ENCODE measurements at places on chromosomes 7 and 10. TPM values are rescaled to one million over a fixed set of nuclear protein-coding genes. Genes with fewer than 3 reads are reported as not detected.

- DNase-seq = peak; percentile 94
These were observed 18.4 kb upstream of the PDGFA start for GRCh38 chr7:537911-538634.

DNA sequence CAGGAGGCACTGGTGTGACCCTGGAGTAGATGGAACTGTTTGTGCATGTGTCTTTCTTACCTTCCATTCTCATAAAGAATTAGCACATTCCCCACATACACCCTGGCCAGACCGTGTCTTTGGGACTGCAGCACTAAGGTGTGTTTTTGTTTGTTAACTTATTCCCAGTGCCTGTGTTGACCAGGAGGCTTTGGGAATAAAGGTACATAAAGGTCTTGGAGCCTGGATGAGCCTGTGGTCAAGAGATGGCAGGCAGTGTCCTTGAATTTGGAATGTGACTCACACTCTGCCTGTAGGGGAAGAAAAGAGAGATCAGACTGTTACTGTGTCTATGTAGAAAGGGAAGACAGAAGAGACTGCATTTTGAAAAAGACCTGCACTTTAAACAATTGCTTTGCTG is 137.6 kb downstream of the LYZL1 start:
- DNase-seq = no peak

DNA sequence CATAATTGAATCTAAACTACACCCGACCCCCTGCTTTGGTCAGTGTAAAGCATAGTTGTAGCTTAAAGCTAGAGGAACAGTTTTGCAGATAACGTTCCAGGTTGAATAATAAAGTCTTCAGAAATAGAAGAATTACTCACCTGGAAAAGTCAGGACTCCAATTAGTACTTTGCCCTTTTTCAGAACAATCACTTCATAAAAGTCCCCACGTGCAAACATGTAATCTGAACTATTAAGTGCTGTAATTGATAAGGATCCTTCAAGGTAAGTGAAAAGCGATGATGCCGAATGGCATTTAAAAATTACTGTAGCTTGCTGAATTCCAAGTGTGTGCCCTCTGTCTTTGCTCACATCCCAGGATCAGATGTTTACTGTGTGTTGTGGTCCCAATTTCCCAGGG is 53.6 kb upstream of the INSYN2A start:
- no peak for DNase-seq

DNA sequence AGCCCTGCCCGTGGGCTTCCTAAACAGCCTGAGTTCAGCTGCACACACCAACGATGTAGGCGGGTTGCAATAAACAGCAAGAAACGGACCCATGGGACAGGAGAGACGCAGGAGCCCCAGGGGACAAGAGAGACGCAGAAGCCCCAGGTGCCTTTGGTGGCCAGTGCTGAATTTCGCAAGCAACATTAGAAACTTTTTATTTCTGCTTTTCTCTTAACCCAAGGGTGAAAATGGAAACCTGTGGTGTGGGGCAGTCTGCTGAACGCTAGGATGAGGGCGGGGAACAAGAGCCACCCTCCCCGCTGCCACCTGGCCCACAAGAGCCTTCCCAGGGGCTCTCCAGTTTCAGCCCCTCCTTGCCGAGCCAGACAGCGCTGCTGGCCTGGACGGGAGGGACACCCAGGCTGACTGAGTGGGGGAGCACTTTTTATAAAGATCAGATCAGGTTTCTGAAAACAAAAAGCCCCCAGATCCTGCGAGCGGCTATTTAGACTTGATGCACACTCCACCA is 20.0 kb upstream of the GPR146 start:
- no peak for DNase-seq

DNA sequence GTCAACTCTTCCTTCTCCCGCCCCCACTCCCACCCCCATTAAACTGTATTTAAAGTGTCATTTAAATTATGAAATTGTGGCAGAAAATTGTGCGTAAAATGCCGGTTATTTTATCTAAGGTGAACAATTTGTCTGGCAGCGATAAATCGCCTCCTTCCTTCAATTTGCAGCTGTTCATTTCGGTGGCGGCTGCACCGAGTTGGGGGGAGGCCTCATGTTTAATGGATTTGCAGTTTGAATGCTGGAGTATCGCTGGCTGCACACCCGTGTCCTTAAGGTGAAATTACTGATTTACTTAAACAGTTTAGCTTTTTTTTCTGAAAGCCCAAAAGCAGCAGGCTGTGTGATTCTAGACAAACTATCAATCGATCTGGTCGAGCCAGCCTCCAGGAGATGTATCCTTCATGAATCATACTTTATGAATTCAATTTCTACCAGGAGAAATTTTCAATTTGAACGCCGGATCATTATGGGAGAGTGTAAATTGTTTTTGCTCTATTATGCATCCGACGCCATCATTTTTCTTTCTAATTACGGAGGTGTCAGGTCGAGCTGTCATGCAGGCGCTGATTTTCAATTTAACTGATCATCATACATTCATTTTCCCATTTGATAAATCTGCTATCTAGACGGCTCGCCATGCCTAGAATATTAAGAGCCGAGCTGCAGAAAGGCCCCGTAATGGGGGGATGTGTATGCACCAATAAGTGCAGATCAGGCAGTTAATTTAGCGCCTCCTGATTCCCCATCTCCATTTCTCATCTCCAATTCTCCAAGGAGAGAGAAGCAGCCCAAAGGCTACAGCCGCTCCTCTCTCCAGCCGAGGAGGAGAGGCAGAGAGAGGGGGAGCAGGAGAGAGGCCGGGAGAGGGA is 6.5 kb downstream of the UNCX start:
- DNase-seq = no peak

TCF7L2 gene
- total RNA-seq = 57.8 TPM

GRCh38 chr10:110022716-110023504 is 15.1 kb downstream of the ADD3 start:
- no peak for DNase-seq

GOLGA7B gene
- total RNA-seq = 0.45 TPM

GRCh38 chr7:48097521-48098231 is 8.6 kb downstream of the UPP1 start:
- no peak for DNase-seq

C10orf67 gene
- not detected for total RNA-seq

PLAU gene
- 33.6 TPM for total RNA-seq

KIFBP gene
- 27.4 TPM for total RNA-seq

- DNase-seq = no peak
These were observed 19.7 kb downstream of the LIMK1 start for GRCh38 chr7:74103219-74103772.

CALML5 gene
- not detected for total RNA-seq

GRCh38 chr10:104371753-104372152 is 18.1 kb downstream of the CFAP58 start:
- DNase-seq = no peak

DNA sequence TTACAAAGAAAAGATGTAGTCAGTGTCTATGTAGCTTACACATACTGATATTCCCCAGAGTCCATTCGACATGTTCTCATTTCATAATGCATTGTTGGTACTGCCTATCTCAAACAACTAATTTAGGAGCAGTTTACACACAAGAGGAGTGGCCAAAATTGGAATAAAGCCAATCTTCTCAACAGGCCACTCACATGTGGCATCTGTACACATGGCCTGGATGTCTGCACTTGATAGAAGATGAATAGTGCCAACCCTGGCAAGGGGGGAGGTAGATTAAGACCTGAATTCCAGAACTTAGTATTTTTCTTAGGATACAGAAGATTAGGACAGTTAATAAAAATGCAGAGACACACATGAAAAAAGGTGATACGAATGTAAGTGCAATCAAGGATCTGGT is 125.3 kb upstream of the STARD3NL start:
- DNase-seq = no peak

- DNase-seq = no peak
These were observed 30.1 kb upstream of the PAXIP1 start for GRCh38 chr7:155032978-155033377.

TMEM139 gene
- 1.2 TPM for total RNA-seq

- no peak for DNase-seq
These were observed 15.7 kb upstream of the NDUFA5 start for GRCh38 chr7:123573341-123573740.

- DNase-seq = no peak
These were observed 26.3 kb downstream of the IGF2BP3 start for GRCh38 chr7:23443974-23444373.

FFAR4 gene
- 0.16 TPM for total RNA-seq

Measured in aorta (tissue), 5 donors.